ENCODE measurements at places on chromosomes 4 and X. TPM values are rescaled to one million over a fixed set of nuclear protein-coding genes. Genes with fewer than 3 reads are reported as not detected.

The TEX11 gene
- total RNA-seq: 1.0 TPM

The BBS12 gene
- total RNA-seq: 4.8 TPM

The FGFBP2 gene
- 0.37 TPM for total RNA-seq

The CAPN6 gene
- total RNA-seq: 2.4 TPM

The PTPN13 gene
- 4.2 TPM for total RNA-seq

The GLRB gene
- 0.42 TPM for total RNA-seq

The C4orf36 gene
- 0.54 TPM for total RNA-seq

The PPP1R2C gene
- not detected for total RNA-seq

The YIPF6 gene
- 58.1 TPM for total RNA-seq

The FAM241A gene
- 1.4 TPM for total RNA-seq

The SH3TC1 gene
- 10.8 TPM for total RNA-seq

The TRIM2 gene
- total RNA-seq: 120 TPM

The HSFX1 gene
- 2.0 TPM for total RNA-seq

The BMP2K gene
- total RNA-seq: 55.7 TPM

The CXCL3 gene
- 17.5 TPM for total RNA-seq

The GSX2 gene
- total RNA-seq: not detected

The F8A2 gene
- total RNA-seq: not detected

The UGT2A1 gene
- total RNA-seq: not detected

The BCORL1 gene
- 8.3 TPM for total RNA-seq

The HPSE gene
- total RNA-seq: 16.7 TPM

The TMEM31 gene
- total RNA-seq: not detected

The USP51 gene
- total RNA-seq: 0.49 TPM

The GPR50 gene
- not detected for total RNA-seq

Measured in colonic mucosa (tissue), 4 donors.